ENCODE measurements at places on chromosomes 13 and 19.

- DNase-seq: no peak
Measured at GRCh38 chr13:35483761-35484160, 7.3 kb upstream of the MAB21L1 start.

DNA sequence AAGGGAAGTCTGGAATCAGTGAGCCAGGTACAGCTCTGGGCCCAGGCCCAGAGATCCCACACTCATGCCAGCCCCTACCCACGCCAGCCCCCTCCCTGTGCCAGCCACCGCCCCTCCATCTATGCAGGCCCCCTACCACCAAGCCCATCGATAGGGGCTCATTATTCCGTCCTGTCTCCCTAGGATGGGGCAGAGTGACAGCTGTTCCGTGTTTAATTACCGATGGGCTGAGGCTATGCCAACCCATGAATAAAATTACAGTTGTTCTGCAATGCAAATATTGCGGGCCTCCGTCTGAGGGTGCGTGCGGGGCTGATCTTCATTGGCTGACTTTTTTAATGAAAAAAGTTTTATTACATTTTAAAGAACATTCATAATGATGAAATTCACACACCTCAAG, 35.6 kb upstream of the PEPD start:
- no peak for DNase-seq

DNA sequence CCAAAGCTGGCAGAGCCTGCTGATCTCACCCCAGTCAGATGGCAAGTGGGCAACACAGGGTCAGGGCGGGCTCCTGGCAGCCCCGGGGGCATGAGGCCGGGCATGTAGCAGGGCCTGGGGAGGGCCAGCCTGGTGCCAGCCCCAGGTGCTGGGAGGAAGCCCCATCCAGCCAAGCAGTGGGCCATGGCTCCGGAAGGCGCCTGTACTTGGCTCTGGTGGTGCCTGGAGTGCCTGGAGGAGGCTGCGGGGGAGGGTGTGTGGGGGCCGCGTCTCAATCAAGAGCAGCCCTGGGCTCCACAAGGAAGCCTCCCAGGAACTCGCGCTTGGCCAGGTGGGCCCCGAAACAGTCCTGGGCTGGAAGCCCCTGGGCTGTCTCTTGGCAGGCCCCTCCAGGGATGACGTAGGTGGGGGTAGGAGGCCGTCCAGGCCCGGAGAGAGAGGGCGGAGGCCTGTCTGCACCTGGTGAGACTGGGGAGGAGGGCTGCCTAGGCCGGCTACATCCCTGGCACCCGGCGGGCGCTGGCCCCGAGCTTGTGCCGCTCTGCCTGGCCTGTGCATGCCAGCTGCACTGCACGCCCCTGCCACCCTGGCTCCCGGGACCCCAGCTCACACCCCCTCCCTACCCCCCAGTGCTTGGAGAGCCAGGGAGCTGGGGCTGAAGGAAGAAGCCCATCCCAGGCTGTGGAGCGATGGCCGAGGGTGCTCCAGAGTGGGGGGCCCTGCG, 45.9 kb downstream of the COMP start:
- DNase-seq: no peak

- no peak for DNase-seq
Measured at GRCh38 chr13:49347650-49348385, 96.0 kb downstream of the CAB39L start.

GRCh38 chr13:48489666-48490065, 43.2 kb downstream of the RCBTB2 start:
- no peak for DNase-seq

GRCh38 chr19:16088351-16089009, 12.2 kb downstream of the TPM4 start:
- DNase-seq: no peak

DNA sequence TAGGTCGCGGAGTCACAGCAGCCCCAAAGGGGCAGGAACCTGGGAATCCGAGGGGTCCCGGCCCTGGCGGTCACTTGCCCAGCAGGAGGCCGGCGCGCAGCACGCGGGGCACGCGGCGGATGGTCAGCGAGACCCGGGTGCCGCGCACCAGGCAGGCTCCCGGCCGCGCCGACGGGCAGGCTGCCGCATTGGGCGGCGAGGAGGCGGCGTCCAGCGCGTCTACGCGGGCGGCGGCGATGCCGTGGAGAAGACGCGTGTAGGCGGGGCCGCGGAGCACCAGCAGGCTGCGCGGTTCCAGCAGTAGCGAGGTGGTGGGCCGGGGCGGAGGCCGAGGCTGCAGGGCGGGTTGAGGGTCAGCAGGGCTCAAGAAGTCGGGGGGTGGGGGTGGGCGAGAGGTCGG, 607 bp upstream of the SYNE4 start:
- peak; percentile 27 for DNase-seq

- peak; percentile 46 for DNase-seq
Measured at GRCh38 chr13:95083758-95084157, 217.5 kb downstream of the ABCC4 start.

- DNase-seq: no peak
Measured at GRCh38 chr13:97810152-97810551, 143.3 kb upstream of the IPO5 start.

DNA sequence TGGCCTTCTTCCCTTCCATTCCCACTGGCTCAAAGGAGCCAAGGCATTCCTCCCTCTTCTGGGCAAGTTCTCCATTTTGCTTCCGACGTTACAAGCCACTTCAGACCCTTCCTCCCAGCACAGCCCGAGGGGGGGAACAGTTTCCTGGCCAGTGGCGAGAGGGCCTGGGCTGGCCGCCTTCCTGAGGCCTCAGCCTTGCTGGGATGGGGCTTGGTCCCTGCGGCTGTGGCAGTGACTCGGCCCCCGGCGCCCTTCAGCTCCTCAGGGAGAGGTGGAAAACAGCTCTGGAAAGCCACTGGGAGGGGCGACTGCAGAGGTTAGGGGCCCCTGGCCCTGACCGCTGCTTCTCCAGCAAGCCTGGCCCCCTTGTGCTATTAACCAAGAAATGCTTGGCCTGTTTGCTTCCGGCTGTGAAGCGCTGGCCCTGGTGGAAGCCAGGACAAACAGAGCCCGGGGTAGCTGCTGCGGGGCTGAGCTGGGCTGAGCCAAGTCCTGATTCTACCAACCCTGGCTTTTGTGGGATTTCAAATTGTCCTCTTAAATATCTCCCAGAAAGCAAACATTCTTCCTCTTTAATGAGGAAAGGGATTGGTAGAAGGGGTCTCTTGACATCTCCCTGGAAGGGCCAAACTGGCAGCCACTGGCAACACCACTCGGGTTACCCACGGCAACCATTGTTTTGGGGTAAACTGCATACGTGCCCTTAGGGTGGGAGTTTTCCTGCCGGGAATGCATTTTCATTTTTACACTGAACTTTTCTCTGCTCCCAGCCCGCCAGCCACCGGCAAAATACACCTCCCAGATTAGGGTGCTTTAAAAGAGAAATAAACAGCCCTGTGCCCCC, 38.7 kb downstream of the C13orf46 start:
- DNase-seq: no peak

Measured in GM04504 (cell line).